Glomerular endothelial cell (primary cell): ENCODE measurements at places on chromosomes 5 and 9. TPM values are rescaled to one million over a fixed set of nuclear protein-coding genes. Genes with fewer than 3 reads are reported as not detected.

Gene LCN15
- total RNA-seq = 0.29 TPM in 1 of 2 replicates, not detected in the other

Gene MARCOL
- total RNA-seq = not detected in 2 replicates

Gene PDE6A
- total RNA-seq = not detected in 2 replicates

Gene OMD
- total RNA-seq = not detected in 2 replicates

Gene PCA3
- not detected in 2 replicates for total RNA-seq

Gene BHMT
- total RNA-seq = not detected in 2 replicates

Gene MCTP1
- 9.0 and 51.7 TPM in 2 replicates for total RNA-seq

Gene OR2V2
- total RNA-seq = not detected in 2 replicates

Gene SLC36A2
- not detected in 2 replicates for total RNA-seq

Gene ANXA2R
- 4.1 and 11.2 TPM in 2 replicates for total RNA-seq

Gene SNCAIP
- total RNA-seq = 18.4 and 44.8 TPM in 2 replicates

Gene BAAT
- total RNA-seq = not detected in 2 replicates

Gene LCP2
- total RNA-seq = 4.6 and 5.7 TPM in 2 replicates

Gene NRARP
- total RNA-seq = 62.5 and 188 TPM in 2 replicates

Gene FAM153A
- not detected in 2 replicates for total RNA-seq
